Esophagus squamous epithelium (tissue), 5 donors: ENCODE measurements at places on chromosomes 2 and 18.

GRCh38 chr18:24065906-24066305 lies 51.4 kb downstream of the TTC39C start:
- no peak for DNase-seq

- no peak for DNase-seq
These were observed 222.9 kb downstream of the PTPRM start for GRCh38 chr18:7789856-7790552.

GRCh38 chr2:68807821-68808266 lies 63.4 kb downstream of the BMP10 start:
- no peak for DNase-seq

DNA sequence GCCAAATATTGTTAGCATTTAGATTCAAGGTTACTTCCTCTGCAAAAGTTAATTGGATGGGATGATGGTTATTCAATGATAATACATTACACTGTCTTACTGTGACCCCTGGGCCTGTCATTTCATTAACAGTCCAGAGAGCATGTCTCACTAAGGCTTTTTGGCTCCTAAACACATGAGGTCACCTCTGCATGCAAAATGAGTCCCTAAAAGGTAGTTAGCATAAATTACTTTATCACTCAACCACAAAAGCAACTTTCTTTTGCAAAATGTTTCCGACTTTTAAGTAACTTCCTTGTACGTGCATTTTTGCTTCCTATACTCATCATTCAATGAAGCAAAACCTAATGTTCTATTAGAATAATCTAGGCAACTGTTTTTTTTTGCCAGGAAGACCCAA lies 16.8 kb upstream of the AGFG1 start:
- DNase-seq, result no peak

- DNase-seq, result no peak
These were observed 1.6 kb upstream of the NAGK start for GRCh38 chr2:71066856-71067255.
